ENCODE measurements at places on chromosomes 12 and 14.

- DNase-seq, result no peak
Measured at GRCh38 chr14:103122947-103123633, at the start of gene TNFAIP2. Gene TNFAIP2, plus strand, starts transcription at chr14:103123461. Its CDS starts 2,997 bp downstream, at chr14:103126458.

DNA sequence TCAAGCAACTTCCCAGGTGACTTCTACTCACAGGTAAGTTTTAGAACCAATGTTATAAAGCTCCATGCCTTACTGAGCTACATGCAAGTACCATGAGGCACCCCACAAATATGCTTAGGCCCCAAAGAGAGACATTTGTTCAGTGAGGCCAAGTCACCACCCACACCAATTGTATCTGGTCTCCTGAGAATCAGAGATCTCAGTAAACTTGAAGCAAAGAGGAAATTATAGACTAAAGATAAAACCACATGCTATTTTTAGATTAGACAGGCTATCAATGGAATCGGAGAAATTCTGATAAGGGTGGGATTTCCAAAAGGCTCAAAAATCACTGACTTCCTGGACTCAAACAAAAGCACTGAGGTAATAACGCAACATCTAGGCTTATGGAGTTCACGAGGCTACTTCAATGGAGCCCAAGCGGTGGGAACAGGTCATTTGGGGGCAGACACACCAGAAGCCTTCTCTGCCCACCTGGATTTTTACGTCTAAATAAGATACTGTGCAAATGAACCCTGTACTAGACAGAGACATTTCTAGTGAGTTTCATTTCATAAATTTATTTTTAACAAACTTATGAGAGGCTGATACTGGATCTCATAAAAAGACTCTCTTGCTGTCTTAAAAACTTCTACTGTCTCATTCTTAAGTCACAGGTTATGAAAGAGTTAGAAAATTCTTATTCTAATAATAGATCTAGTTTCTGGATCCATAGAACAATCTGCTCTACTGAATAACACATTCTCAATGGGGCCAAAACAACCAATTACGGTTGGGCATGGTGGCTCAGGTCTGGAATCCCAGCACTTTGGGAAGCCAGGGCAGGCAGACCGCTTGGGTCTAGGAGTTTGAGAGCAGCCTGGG lies 7.7 kb downstream of the SLC15A4 start:
- no peak for DNase-seq

- no peak for DNase-seq
Measured at GRCh38 chr14:86989285-86989684, 1003.7 kb downstream of the GALC start.

DNA sequence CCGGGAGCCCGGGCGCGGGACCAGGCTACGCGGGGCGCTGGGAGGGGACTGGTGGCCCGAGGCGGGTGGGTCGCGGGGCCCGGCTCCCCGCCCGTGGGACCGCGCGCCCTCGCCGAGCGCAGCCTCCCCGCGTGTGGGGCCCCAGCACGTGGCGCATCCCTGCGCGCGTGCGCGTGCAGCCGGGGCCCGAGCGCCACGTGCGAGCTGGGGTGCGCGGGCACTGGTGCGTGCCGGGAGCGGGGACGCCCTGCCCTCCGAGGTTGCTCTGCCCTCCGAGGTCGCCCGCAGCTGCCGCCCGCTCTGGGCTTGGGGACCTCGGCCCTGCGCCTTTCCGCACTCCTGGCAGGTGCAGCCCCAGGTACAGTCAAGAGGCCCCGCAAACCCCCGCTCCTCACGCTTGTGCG lies 365 bp upstream of the CCDC88C start:
- DNase-seq, result no peak

DNA sequence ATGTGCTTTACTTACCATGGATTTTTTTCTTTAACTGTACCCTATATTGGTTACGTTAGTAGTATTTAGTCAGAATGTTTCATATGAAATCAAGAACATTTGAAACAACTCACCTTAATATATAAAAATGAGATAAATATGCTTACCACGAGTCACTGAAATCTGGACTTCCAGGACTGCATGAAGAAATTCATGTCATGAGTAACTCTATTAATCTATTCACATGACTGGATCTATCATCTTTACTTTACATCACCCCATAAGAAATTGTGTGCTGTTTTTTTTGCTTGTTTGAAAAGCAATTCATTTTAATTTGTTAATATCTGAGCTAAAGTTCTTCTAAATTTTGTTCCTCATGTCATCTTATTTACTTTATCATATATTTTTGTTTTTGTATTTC lies 5.2 kb downstream of the EPYC start:
- no peak for DNase-seq

GRCh38 chr12:92762773-92763172 lies 60.0 kb downstream of the PLEKHG7 start:
- DNase-seq, result no peak

DNA sequence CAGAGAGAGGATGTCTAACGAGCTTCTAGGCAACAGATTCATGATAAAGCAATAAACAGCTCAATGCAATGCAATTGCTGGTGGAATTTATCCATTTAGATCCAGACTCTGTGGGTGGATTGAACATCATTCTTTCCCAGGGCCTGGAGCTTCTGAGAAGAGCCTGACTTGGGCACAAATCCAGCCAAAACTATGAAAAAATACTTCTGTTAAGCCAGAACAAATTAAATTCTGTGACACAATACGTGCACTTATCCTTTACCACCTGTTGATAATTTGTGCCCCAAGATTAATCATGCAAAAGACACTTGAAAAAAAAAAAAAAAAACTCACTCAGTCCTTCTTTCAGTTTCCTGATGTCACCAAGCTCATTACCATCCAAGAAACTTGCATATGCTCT lies 446.0 kb upstream of the DCN start:
- no peak for DNase-seq

DNA sequence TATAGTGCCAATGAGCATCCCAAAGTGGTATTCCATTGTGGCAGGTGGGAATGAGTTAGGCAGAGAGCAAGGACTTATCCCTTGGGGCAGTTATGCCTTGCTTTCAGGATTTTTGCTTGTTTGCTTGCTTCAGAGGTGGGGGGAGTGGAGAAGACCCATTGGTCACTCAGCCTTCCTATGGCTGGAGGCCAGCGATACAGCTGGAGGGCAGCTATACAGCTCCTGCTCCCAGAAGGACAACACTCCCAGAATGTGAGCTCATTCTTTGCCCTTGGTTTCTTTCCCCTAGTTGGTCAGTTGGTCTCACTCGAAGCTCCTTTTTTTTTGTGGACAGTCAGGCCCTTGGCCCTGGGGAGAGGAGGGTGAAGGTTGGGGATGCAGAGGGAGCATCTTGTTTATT lies 14.5 kb downstream of the KRT83 start:
- DNase-seq, result no peak

GRCh38 chr12:131829791-131830334 lies 1.7 kb downstream of the MMP17 start:
- no peak for DNase-seq

DNA sequence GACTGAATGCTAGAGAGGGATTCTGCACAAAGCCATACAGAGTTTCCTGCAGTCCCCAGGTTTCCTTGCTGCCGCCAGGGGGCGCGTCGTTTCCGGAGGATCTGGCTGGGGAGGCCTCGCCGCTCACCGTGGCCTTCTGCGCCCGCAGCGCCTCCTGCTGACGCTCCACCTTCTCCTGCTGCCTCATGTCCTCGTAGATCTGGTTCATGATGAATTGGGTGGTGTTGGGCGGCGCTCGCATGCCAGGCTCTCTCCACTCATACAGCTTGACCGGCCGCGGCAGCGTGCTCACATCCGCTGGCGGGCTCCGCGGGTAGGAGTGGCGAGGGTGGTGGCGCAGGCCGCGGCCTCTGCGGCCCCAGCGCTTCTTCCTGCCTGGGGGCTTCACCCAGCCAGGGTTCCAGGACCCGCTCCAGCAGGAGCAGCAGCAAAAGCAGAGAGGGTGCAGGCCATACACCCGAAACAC lies 987 bp downstream of the CCER1 start:
- no peak for DNase-seq

DNA sequence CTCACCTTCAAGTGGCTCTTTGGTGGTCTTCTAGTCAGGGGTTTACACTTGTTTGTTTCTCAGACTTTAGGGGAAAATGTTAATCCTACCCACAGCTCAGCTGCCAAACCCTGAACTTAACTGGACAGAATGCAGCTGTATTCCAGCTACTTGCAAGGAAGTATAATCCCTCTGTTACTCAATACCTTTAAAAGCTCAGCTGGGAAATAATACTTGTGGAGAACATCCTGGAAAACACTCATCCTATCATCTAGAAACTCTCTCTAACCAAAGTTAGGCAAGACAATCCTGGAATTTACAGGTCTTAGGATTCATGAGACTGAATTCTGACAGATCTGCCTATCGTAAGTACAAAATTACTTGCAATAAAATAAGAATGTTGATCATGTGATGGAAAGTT lies 404.1 kb downstream of the ADAMTS20 start:
- DNase-seq, result no peak

- DNase-seq, result no peak
Measured at GRCh38 chr12:104201238-104202001, 14.2 kb upstream of the TXNRD1 start.

DNA sequence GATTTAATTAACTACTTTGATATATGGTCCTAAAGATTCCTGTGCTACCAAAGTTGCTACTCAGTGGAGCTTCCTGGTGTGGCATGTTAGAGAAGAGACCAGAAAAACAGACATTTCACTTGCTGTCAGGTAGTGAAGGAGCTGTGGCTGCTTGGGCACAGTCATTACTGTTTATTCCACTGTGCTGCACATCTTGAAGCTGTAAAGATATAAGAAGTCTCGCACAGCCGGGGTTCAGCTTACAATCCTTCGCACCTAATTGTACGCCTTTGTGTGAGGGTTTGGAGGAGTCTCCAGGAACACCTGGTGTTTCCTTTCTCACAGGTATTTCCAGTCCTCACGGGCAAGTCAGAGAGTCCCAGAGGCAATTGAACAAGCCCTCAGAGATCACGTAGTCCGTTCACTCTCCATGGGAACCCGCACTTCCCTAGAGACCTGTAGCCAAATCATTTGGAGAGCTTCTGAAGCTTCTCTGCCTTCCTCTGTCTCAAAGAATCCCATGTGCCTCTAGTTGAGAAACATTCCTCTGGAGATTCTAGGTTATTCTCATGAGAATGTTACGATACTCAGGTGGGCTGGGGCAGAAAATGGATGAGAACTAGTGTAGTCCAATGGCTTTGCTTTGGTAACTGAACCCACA lies 4.1 kb downstream of the EVL start:
- no peak for DNase-seq

GRCh38 chr14:93040443-93040842 lies 75.3 kb downstream of the ITPK1 start:
- no peak for DNase-seq

DNA sequence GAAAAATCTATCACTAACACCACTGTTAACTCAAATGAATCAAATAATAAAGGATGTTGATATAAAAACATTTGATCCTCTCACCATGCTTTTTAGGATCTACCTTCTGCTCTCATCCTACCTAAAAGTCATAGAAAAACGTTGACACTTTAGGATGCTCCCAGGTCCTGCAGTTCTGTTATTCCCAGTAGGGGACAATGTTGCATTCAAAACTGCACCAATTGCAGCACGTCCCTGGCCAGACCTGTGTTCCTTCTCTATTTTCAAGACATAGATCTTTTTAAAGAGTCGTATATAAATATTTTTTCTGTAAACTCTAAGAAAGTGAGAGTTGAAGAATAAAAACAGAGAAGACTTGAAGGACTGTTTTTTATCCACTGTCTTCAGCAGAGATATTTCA lies 8.8 kb downstream of the AICDA start:
- DNase-seq, result no peak

- DNase-seq, result no peak
Measured at GRCh38 chr14:102074415-102074964, 12.4 kb downstream of the HSP90AA1 start.

- DNase-seq, result no peak
Measured at GRCh38 chr14:75134644-75135043, 7.8 kb upstream of the NEK9 start.

DNA sequence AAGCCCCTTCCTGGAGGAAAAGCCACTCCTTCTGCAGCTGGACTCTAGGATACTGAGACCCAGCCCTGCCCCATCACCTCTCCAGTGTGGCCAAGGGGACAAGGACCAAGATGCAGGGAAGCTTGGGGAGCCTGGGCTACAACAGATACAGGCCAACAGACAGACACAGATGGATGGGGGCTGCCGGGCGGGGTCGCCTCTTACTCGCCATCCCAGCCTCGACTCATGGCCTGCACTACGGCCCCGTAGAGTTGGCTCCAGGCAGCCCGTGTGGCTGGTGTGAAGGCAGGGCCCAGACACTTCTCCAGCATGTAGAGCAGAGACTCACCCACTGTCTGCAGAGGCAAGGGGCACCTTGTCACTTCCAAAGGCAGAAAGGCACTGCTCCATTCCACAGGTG lies 4.7 kb downstream of the NGB start:
- no peak for DNase-seq

DNA sequence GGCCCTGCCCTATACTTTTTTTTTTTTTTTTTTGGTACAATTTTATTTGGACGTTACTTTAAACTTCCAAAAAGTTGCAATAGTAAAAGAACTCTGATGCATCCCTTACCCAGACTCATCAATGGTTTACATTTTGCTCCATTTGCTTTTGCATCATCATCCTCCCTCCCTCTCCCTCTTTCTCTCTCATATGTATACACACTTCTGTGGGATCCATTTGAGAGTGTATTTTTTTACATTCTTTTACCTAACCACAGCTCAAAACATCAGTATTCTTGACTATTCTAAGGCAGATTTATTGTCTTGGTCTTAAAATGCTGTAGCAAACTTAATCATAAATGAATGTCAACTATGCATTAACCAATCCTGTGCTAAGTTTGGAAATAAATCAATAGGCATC lies 111.6 kb downstream of the PRICKLE1 start:
- DNase-seq, result peak; percentile 70

- peak; percentile 48 for DNase-seq
Measured at GRCh38 chr14:58166005-58166983, 14.3 kb upstream of the ARMH4 start.

GRCh38 chr12:23964812-23965211 lies 15.3 kb upstream of the SOX5 start:
- no peak for DNase-seq

- no peak for DNase-seq
Measured at GRCh38 chr12:5076761-5077160, 33.1 kb downstream of the KCNA5 start.

DNA sequence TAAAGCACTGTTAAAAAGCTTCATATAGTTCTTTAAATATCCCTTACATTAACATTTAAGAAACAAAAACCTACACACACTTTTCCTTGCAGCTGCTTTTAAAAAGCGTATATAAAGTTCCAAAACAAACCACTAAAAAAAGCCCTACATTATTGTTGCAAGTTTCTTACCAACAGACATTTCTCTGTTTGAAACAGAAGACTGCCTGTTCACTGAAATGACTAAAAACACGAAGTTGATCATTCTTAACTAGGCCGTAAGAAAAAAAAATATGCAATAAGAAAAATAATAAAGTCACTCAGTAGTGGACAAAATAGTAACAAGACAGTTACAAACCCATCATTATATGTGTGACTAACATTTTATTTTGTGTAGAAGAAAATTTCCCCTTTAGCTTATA lies 37.3 kb downstream of the KIF21A start:
- no peak for DNase-seq
